ENCODE measurements at places on chromosomes 4 and X.

- DNase-seq: no peak
These were observed at the start of gene ERAS for GRCh38 chrX:48826135-48826875. Gene ERAS, plus strand, starts transcription at chrX:48826513. Its CDS starts 2,611 bp downstream, at chrX:48829124.

- DNase-seq: no peak
These were observed 14.1 kb upstream of the RHOXF2 start for GRCh38 chrX:120144178-120144844.

GRCh38 chrX:71178908-71179307, 34.3 kb downstream of the NLGN3 start:
- DNase-seq: peak; percentile 47

DNA sequence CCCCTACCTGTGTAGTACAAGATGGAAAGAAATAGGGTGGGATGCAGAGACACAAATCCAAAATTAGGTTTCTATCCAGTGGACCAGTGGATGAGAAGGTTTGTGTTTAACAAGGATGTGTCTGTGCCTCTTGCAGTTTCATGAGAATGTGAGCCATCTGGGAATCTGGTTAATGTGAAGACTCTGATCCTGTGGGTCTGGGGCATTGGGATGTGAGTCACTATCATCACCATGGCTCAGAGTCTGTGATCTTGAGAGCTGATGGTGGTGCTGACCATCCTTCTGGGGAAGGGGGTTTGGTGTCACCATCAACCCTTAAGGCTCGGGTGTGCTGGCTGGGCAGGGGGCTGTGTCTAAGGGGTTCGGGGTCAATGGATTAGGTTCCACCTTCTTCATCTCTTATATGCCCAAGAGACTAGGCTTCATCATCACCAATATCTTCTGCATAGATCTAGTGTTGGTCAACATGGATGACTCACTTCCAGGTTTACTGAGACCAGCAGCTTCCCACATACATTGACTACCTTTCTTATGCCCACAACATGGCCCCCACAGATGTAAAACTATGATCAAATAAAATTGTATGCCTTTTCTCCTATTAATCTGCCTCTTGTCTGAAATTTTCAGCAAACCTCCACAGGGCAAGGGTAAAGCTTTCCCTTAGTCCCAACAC, 65.7 kb upstream of the MID1 start:
- DNase-seq: no peak

DNA sequence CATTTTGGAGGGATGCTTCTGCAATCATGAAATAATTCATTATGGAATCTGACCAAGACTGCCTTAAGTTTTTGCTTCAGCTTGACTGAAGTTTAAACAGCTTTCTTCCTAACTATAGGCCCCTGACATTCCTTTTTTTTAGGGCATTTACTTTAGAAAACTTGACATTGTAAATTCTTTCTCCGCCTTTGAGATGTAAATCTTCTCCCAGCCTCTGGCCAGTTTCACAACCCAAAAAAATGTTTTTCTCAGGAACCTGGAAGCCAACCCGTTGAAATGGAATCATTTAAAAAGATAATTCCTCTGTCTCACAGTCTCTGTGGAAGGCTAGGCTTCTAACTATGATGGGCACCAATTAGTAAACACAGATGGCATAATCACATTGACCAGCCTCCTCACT, 710.4 kb upstream of the PABPC4L start:
- DNase-seq: no peak

- DNase-seq: no peak
These were observed 75.7 kb downstream of the HTRA3 start for GRCh38 chr4:8345053-8345945.

- DNase-seq: peak; percentile 49
These were observed 22.8 kb downstream of the RAB28 start for GRCh38 chr4:13461191-13461905.

- DNase-seq: no peak
These were observed at the start of gene TMEM35A for GRCh38 chrX:101078716-101079598. Gene TMEM35A, plus strand, starts transcription at chrX:101078879. Its CDS starts 124 bp downstream, at chrX:101079003.

GRCh38 chrX:50615570-50616158, 145.0 kb upstream of the DGKK start:
- DNase-seq: no peak

DNA sequence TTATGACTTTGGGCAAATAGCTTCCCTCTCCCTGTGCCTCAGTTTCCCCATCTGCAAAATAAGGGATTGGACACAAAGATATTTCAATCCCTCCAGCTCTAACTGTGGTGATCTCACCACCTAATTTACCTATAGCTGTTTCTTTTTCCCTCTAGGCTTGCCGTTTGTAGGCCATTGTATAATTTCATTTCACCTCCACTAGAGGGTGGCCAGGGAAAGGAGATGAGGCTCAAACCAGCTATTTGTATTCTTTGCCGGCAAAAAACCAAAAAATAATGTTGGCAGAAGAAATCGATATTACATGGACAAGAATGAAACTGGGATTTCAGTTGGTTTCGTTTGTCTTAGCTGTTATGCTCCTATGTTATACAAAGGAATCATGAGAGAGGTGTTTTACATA, 36.1 kb upstream of the DOCK11 start:
- DNase-seq: peak; percentile 2

- peak; percentile 3 for DNase-seq
These were observed 41.1 kb upstream of the PDK3 start for GRCh38 chrX:24423960-24424359.

- no peak for DNase-seq
These were observed 53.1 kb upstream of the GIMD1 start for GRCh38 chr4:106421441-106422296.

- peak; percentile 23 for DNase-seq
These were observed 1.4 kb upstream of the CORIN start for GRCh38 chr4:47839259-47839658.

GRCh38 chr4:85370400-85371032, 104.4 kb upstream of the ARHGAP24 start:
- peak; percentile 25 for DNase-seq

GRCh38 chr4:40178672-40179071, 18.2 kb upstream of the RHOH start:
- DNase-seq: no peak

- no peak for DNase-seq
These were observed 25.0 kb upstream of the DGKK start for GRCh38 chrX:50495616-50496015.

- DNase-seq: no peak
These were observed 28.0 kb downstream of the NYX start for GRCh38 chrX:41475191-41475590.

DNA sequence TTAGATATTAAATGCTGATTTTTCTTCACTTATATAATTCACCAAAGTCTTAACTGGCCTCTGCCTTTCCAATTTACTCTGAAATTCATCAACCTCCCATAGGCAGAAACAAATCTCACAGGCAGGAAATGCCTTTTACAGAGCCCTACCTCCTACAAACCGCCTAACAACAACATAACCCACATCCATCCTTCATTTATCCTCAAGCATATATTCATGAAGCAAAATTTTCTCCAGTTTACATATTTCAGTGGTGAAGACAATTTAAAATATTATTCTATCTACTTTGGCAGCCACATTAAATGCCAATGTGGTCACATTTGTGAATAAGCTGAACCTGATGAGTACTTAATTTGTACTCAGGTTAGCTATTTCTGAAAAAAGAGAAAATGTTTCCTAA, 30.3 kb downstream of the SEPSECS start:
- no peak for DNase-seq

- DNase-seq: no peak
These were observed 367.5 kb upstream of the GRID2 start for GRCh38 chr4:91936311-91936710.

- DNase-seq: peak; percentile 28
These were observed 137.6 kb downstream of the EGF start for GRCh38 chr4:110049951-110050925.

DNA sequence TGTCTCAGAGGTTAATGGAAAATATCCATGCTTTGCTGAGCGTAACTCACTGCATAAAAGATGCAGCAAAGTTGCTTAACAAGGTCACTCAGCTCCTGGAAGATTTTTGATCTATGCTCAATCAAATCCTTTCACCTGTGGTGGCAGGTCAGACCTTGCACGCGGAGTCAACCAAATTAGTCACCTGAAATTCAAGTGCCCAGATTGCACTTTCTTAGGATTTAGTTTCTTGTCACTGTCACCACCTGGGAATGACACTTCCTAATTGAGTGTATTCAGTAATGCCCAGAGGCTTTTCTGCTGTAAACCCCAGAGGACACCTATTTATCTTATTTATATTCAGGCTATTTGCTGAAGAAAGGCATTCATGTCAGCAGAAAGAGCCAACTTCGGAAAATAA, 215.8 kb upstream of the SMIM31 start:
- no peak for DNase-seq

DNA sequence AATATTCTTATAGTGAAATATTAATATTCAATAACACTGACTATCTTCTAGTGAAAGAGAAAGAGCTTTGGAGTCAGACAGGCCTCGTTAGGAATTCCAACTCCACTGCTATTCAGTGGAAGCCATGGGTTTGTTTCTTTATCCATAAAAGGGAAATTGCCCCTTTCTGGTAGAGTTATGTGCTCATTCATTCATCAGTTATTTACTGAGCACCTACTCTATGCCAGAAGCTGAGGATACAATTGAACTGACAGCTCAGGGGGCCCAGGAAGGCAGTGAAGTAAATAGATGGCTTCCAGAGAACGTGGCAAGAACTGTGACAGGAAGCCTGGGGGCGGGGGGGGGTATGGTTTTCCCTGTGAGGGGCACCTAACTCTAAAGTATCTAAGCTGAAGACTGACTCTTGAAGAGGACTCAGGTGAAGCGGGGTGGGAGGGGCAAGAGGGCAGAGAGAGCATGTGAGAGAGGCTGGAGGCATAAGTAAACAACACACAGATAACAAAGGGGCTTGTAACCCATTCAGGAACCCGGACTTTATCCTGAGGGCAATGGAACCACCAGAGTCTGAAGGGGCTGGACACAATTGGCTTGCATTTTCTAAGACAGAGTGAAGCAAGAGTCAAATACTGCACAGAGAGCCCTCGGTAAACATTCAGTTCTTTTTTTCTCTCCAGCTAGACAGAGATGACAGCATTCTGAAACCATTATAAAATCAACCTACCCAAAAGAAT, 20.3 kb downstream of the ANXA5 start:
- no peak for DNase-seq

- no peak for DNase-seq
These were observed 45.5 kb upstream of the XIAP start for GRCh38 chrX:123814343-123814742.

GRCh38 chrX:103396186-103396585, 19.8 kb downstream of the BEX3 start:
- no peak for DNase-seq

DNA sequence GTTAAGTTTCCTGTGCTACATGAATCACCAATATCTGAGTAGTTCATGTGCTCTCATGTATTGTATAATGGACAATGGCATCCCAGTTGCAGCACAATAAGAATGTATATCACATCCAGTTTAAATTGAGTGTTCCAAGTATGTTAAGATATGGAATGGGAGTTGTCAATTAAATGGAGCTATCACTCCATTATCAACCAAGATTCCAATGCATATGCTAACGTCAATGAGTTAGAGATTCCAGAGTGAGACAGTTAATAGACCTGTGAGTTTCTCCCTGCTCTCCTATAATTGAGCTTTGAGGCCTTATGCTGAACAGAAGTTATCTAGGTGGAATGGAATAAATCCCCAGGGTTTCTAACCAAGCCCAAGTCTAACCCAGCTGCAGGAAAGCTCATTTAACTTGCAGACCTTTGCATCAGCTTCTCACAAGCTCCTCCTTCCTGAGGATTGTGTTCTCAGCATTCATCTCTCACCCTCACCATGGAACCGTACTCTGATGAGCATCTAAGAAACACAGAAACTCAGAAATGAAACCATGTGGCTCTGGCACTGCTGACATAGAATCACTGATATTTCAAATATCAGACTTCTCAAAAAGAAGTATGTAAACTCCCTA, 84.8 kb downstream of the TIGD2 start:
- DNase-seq: no peak

GRCh38 chr4:175678451-175678850, 133.6 kb downstream of the GPM6A start:
- DNase-seq: no peak

DNA sequence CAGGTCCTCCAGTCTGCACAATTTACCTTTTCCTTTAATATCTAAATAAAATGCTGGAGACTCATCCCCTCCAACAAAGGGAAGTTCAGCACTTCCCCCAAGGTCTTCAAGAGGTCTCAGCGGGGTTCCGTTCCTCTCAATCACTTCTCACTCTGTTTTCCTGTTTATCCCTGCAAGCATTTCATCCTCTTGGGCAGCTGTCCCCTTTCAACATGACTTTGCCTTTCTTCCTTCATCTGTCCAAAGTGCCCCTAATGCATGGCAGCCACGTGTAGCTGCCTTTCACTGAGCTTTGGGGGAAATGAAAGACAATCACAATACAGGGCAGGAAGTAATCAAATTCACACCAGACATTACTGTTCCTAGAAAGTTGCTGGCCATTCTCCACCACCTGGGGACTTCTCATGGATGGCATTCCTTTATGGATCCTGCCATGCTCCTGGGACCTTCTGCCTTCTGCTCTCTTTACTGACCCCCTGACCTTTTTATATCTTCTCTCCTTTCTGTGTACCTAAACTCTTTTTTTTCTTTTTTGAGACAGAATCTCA, 79.7 kb upstream of the USP9X start:
- DNase-seq: peak; percentile 29

DNA sequence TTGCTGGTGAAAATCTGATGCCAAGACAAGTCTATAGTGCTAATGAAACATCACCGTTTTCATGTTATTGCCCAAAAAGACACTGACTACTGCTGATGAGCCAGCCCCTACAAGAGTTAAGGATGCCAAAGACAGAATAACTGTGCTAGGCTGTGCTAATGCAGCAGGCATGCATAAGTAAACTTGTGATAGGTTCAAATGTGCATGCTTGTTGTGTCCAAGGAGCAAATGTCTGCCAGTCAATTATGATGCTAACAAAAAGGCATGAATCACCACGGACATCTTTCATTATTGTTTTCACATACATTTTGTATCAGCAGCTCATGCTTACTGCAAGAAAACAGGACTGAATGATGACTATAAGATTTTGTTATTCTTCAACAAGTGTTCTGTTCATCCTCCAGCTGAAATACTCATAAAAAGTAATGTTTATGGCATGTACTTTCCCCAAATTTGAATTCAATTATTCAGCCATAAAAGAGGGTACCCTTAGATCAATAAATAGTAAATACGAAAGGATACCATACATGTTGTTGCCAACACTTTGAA, 306.9 kb upstream of the ARSJ start:
- no peak for DNase-seq

GRCh38 chrX:118553042-118553710, 57.6 kb downstream of the DOCK11 start:
- no peak for DNase-seq

- DNase-seq: no peak
These were observed 84.8 kb downstream of the AFAP1 start for GRCh38 chr4:7854697-7855370.

DNA sequence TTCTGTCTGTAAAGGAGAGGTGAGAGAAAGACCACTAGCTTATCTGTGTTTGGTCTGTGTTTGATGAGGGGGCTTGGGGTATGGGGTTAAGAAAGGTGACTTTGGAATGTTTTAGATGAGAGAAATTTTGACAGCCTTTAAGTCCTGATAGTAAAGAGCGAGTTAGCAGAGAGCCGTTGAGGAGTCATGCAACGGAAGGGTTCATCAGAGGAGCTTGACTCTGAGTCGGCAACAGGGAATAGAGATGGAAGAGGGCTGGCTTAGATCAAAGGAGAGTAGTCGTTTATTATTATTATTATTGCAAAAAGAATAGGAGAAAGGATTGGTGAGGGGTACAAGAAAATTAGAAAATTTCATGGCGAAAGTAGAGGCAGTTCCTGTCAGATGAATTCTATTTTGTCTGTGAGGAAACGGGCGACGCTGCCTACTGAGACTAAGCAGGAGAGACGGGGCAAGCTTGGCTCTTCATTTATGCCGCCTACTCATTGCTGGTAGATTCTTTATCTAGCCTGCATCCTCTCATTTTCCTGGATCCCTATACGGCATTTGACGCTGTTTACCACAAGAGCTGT, 473 bp upstream of the VAMP7 start:
- no peak for DNase-seq

Data from MV-4-11 (cell line).